HTR-8/SVneo (cell line): ENCODE measurements at places on chromosomes 2 and 18.
A peak's percentile ranks its signal among the peaks of the same experiment; 100 is the strongest.

DNA sequence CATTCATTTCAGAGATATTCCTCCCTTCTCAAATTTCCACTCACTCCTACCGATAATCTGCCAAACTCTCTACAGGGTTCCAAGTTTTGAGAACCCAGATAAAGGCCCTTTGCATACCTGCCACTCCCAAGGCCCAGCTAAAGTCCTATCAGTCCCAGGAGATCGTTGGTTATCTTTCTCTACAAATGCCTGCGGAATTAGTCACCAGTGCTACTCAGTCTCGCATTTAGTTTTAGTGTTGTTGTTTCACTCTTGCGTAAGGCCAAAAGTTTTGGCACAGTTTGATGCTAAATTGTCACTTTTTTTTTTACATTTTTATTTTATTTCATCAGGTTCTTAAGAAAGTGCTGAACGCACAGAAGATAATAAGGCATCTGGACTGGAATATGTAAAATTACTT, 29.2 kb upstream of the SETBP1 start:
- peak; percentile 3 for DNase-seq

DNA sequence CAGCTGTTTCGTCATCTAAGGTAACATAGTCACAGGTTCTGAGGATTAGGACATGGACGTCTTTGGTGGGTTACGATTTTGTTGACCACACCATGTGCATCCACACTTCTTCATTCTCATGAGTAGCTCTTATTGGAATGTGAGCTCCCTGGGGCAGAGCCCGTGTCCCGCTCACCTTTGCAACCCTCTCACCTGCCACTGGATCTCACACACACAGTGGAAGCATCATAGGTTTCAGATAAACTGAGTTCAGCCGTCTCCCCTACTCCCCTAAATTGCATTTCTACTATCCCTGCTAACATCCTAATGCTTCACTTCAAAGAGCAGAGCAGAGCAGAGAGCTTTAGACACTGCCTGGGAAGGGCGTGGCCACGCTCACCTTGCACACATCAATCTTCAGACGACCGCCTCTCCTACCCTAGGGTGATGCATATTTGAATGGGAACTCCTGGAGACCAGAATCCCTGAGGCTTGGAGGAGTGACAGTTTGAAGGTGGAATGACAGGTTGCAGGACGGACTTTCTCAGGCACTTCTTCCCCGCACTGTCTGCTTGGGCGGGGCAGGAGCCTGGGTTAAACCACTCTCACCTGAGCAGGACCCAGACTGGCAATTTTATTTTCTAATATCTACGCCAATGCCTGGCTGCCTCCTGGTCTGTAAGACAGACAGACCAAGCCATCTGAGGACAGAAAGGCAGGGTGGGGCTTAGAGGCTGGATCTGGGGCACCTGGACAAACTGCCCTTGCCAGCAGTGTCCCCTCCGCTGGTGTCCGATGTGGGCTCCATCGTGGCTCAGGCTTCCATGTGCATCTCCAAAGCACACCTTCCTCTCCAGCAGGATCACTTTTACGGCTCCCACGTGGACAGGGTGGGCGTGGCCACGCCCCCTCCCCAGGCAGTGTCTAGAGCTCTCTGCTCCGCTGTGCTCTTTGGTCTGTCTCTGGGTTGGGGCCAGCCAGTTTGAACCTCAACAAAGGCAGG, 229.5 kb upstream of the COPS8 start:
- no peak for DNase-seq

GRCh38 chr2:119455066-119455718, 23.5 kb downstream of the TMEM37 start:
- DNase-seq = no peak

DNA sequence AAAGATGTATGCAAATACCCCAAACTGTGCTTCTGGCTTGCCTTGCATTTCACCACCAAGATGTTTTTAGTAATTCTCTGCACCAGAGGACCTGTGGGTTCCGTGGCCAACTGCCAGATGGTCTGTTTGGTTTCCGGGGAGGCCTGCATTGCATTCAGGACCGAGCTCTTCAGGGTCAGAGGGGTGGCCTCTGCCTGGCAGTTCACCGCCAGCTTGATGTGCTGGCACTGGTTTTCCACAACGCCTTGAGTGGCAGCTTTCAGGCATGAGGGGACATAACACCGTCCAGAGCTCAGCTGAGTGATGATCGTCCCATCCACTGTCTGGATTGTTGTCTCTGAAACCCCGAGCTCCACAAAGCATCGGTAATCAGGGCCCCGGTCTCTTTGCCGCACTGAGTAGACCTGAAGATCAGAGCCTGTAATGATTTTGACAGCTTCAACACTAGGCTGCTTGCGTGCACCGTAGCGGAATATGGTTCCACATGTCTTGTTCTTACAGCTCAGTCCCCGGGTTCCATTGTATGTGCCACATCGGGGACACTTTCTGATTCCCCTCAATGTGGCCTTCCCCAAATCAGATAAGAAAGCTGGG, 9.4 kb downstream of the C2orf42 start:
- DNase-seq = no peak

DNA sequence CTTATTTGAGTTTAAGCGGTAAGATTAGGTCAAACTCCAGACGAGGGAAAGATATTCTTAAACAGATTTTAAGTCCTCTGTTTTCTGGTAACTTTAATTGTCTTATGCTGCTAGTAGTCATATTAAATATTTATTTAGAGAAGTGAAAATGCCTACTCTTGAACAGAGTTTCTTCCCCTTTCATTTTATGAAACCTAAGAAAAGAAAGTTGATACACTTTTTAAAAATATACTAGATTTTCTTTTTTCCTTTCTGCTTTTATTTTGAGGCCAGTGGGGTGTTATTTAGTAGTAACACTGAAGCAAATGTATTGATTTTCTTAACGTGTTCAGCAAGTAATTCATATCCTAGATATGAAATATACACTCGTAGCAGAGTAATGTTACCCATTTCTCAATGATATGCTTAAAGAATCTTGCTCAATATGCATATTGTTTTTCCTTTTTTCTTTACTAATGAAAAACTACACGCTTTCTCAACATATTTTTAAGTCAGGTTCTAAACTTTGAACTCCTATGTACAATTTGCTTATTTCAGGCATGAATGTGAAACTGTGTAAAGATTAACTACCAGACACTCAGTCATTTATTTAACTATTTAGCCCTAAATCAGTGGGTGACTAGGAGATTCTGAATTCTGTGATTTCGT, 691 bp downstream of the KYNU start:
- DNase-seq = no peak

- no peak for DNase-seq
Observed at GRCh38 chr2:136468799-136469369, 296.5 kb upstream of the THSD7B start.

DNA sequence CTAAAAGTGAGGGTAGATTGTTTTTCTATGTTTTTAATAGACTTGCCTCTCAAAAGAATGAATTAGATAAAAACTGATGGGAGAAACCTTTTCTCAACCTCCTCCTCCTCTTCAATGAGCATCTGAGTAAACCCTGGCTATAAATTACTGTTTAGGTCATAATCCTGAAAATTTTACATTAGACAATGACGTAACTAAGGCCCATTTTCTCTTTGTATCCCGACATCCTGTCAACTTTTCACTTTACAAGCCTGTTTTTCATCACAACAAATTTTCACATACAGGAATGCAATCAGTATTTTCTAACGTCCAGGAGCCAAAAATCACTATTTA, 1.3 kb downstream of the SPIRE1 start:
- no peak for DNase-seq

DNA sequence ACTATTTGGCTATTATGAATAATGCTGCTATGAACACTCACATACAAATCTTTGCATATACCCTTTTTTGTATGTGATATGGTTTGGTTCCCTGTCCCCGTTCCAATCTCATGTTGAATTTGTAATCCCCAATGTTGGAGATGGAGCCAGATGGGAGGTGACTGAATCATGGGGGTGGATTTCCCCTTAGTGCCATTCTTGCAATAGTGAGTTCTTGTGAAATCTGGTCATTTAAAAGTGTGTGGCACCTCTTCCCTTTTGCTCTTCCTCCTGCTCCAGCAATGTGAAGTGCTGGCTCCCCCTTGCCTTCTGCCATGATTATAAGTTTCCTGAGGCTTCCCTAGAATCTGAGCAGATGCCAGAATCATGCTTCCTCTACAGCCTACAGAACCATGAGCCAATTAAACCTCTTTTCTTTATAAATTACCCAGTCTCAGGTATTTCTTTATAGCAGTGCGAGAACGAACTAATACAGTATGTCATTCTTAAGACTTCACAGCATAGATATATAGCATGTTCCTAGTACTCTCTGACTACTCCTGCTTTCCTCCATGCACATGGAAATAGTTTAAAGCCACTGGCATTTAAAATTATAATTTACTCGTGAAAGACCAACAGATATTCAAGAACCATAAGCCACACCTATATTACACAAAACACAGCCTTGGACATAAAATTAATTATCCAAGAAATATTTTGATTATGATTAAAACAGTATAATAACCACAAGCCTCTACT, 75.2 kb downstream of the COBLL1 start:
- no peak for DNase-seq

DNA sequence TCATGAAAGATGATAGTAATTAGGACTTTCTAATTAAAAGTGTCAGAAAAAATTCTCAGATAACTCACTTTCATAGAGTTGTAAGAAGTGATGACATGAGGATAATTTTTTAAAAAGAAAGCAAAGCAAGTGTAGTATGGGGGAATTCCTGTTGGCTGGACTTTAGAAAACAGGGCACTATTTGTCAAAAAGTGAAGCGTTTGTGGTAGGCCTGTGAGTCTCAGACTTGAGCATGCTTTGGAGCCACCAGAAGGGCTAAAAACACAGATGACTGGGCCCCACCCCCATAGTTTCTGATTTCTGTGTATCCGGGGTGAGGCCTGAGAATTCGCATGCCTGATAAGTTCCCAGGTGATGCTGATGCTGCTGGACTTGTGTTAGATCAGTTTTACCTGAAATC, 222.6 kb upstream of the LRRTM1 start:
- no peak for DNase-seq

GRCh38 chr2:235944591-235944990, 223.6 kb downstream of the GBX2 start:
- no peak for DNase-seq

GRCh38 chr18:37328946-37329719, 236.5 kb downstream of the CELF4 start:
- no peak for DNase-seq

DNA sequence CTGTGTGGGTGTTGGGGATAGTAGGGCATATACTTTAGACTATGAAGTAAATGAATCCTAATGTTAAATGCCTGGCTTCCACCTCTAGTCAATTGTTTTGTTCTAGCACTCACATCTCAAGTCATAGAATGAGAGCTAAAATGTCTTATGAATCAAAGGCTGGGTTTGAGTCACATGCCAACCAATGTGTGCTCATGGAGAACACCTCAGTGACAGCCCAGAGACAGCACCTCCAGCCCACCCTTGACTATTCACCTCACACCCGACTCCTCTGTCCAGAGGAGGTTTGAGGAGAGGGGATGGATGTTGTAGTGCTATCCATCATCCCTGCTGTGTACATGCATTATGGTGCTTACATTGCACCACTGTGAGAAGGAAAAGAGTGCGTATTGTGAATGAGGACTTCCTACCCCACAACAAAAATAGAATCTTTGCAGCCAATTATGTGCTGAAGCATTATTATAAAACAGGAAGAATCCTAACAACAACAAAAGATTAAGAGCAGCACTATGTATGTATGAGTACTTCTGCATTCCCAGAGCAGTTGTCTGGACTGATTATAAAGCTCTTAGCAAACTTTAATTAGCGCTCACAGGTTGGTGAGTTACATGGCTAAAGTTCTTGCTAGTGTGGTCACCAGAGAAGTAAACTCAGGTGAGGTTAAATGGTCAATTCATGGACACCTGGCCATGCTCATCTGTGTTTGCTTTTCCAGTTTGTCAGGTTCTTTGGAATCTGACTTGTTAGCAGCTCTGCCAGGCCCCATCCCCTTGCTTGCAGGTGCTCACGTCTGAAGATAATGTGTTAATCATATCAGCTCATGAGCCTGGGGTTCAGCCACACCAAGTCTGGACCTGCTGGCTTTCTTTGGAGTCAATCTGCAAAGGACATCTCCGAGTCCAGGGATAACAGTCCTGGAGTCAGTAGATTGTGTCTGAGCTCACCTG, 55.3 kb upstream of the NABP1 start:
- no peak for DNase-seq

GRCh38 chr18:62037989-62038778, 145.4 kb upstream of the RNF152 start:
- no peak for DNase-seq

DNA sequence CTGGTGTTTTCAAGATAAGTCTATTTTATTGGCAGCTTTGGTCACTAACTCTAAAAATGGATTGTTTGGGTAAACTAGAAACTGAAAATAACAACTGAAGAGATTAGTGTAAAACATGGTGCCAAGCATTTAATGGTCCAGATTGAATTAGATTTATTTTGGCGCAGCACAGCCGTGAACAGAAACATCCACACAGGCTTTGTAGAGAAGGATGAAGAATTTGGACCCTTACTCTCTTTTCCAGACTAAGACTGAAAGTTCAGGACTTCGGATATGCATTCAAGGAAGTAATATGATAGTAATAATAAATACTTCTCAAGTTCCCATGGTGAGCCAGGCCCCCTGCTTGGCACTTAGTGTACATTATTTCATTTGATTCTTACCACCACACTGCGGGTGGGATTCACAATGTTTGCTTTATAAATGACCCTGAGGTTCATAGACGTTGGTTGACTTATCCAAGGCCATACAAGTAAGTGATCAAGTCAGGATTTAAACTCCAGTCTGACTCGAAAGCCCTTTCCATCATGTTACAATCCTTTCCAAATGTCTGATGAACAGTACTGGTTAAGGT, 54.2 kb upstream of the ITGB6 start:
- DNase-seq = no peak

- no peak for DNase-seq
Observed at GRCh38 chr18:8504880-8505435, 104.3 kb upstream of the RAB12 start.

DNA sequence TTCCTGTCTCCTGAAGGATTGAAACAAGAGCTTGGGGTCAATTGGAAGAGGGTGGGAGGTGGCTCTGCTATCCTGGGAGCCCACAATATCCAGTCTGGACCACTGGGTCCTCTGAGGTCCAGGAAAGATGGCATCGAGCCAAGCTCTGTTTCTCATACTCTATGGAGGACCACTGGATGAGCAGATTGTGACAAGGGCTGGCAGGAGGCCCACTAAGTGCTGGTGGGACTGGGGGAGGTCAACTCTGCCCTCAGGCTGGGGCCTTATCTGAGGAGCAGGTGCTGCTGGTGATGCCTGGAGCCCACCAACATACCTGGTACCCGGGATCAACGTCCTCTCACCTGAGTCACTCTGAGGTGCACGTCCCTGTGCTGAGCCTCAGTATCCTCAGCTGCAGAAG, 142.4 kb downstream of the NDUFA10 start:
- DNase-seq = no peak
